ENCODE measurements at places on chromosomes 2 and 18. TPM values are rescaled to one million over a fixed set of nuclear protein-coding genes. Genes with fewer than 3 reads are reported as not detected.

The HRH4 gene
- total RNA-seq: 0.16 TPM

The FBXO36 gene
- 0.74 TPM for total RNA-seq

The TCF4 gene
- total RNA-seq: 43.1 TPM

The CIB4 gene
- total RNA-seq: not detected

The FTCDNL1 gene
- total RNA-seq: 1.8 TPM

The DNAJC5G gene
- not detected for total RNA-seq

The RESP18 gene
- total RNA-seq: not detected

The SNTG2 gene
- total RNA-seq: not detected

The HNRNPLL gene
- 34.1 TPM for total RNA-seq

The CD28 gene
- 0.10 TPM for total RNA-seq

The DNAJB2 gene
- 55.0 TPM for total RNA-seq

The SERPINB10 gene
- total RNA-seq: not detected

The STPG4 gene
- total RNA-seq: not detected

The TMEM247 gene
- total RNA-seq: not detected

The FAM237A gene
- not detected for total RNA-seq

The MOGAT1 gene
- total RNA-seq: not detected

The PSTPIP2 gene
- 9.7 TPM for total RNA-seq

The TXNDC2 gene
- 0.33 TPM for total RNA-seq

The MYO7B gene
- total RNA-seq: 0.89 TPM

The SERPINB4 gene
- not detected for total RNA-seq

The YES1 gene
- 95.9 TPM for total RNA-seq

The CD207 gene
- total RNA-seq: not detected

The DLX1 gene
- 5.7 TPM for total RNA-seq

The C2orf92 gene
- total RNA-seq: not detected

The MSH6 gene
- 63.8 TPM for total RNA-seq

The PPIL3 gene
- 56.5 TPM for total RNA-seq

The KCNG2 gene
- not detected for total RNA-seq

The CKAP2L gene
- total RNA-seq: 19.9 TPM

The PLB1 gene
- not detected for total RNA-seq

The PIK3C3 gene
- total RNA-seq: 14.3 TPM

The ICA1L gene
- 3.3 TPM for total RNA-seq

The MAPK4 gene
- not detected for total RNA-seq

The PHLPP1 gene
- 6.6 TPM for total RNA-seq

The SIX2 gene
- total RNA-seq: 5.2 TPM

The DHRS9 gene
- not detected for total RNA-seq

The CPO gene
- not detected for total RNA-seq

The GKN2 gene
- total RNA-seq: not detected

The SERPINB7 gene
- total RNA-seq: 0.99 TPM

The ICOS gene
- total RNA-seq: not detected

The RIT2 gene
- not detected for total RNA-seq

The ITPRIPL1 gene
- total RNA-seq: 4.7 TPM

The PLEKHH2 gene
- 1.2 TPM for total RNA-seq

The SCG2 gene
- 0.26 TPM for total RNA-seq

The ALPG gene
- total RNA-seq: not detected

The PAX3 gene
- 15.2 TPM for total RNA-seq

The AFF3 gene
- total RNA-seq: 1.9 TPM

The CAPN14 gene
- total RNA-seq: not detected

The EPC2 gene
- 12.6 TPM for total RNA-seq

The SPATA3 gene
- total RNA-seq: not detected

The MEP1B gene
- not detected for total RNA-seq

The RGPD4 gene
- total RNA-seq: not detected

The ACTR2 gene
- total RNA-seq: 26.9 TPM

The POTEJ gene
- not detected for total RNA-seq

The PIAS2 gene
- 21.0 TPM for total RNA-seq

All from MG63 (cell line).